Suppressor macrophage (primary cell): ENCODE measurements at places on chromosomes 12 and 14.
A peak's percentile ranks its signal among the peaks of the same experiment; 100 is the strongest.

GRCh38 chr12:27276275-27276674, 32.2 kb downstream of the STK38L start:
- DNase-seq: no peak

DNA sequence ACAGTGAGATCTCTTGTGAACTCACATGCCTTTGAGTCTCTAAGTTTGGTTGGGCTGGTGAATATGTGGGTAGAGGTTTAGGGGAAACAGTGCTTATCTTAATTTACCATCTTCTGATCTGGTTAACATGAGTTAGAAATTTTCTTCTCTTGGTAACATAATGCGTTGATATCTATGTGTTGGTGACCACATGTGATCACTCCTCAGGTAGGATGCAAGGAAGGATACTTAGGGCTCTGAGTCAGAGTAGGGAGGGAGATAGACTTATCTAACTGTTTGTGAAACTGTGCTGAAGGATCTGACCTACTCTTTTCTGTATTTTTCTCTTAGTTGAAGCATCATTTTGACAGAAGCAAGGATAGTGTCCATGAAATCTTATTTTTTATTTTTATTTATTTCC, 23.1 kb downstream of the FAM234B start:
- DNase-seq: no peak

- no peak for DNase-seq
These were observed 32.9 kb downstream of the RPS6KA5 start for GRCh38 chr14:91027561-91027960.

- DNase-seq: no peak
These were observed 38.6 kb downstream of the BTG1 start for GRCh38 chr12:92107094-92107493.

DNA sequence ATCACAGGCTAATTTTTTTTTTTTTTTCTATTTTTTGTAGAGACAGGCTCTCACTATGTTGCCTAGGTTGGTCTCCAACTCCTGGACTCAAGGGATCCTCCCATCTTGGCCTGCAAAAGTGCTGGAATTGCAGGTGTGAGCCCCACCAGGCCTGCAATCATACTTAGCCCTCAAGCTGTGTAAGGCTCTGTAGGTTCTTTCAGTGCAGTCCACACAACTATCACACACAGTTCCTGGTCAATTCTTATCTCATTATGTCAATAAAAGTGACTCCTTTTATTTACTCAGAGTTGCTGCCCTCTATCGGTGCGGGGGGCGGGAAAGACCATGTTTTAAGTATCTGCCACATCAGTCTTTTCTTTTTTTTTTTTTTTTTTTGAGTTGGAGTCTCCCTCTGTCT, 29.0 kb downstream of the SLC2A3 start:
- peak; percentile 69 for DNase-seq

GRCh38 chr12:57740656-57741412, 2.3 kb upstream of the AGAP2 start:
- DNase-seq: peak; percentile 41

DNA sequence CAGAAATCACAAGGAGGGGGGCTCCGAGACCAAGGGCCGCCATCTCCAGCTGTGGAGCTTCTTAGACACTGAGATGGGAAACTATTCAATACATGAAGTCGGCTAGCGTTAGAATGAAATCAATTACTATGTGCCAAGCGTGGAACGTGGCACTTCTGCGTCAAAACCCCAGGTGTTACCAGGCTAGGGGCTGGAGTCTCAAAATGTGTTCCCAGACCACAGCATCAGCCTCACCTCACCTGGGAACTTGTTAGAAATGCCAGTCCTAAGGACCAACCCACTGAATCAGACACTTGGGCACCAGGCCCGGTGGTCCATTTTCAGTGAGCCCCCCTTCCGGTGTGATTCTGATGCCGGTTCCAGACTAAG, 5.0 kb upstream of the SETD1B start:
- DNase-seq: no peak

DNA sequence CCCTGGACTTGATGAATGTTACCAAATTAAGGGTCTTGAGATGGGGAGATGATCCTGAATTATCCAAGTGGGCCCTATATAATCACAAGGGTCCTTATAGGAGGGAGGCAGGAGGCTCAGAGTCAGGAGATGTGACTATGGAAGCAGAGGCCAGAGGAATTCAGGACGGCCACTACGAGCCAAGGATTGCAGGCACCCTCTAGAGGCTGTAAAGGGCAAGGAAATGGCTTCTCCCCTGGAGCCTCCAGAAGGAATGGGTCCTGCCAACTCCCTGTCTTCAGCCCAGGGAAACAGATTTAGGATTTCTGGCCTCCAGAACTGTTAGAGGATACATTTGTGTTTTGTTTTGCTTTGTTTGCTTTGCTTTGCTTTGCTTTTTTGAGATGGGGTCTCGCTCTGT, 8.8 kb downstream of the BDKRB1 start:
- no peak for DNase-seq
